ENCODE measurements at places on chromosomes 1 and 21. TPM values are rescaled to one million over a fixed set of nuclear protein-coding genes. Genes with fewer than 3 reads are reported as not detected.

PRPF38B gene
- 16.5 TPM for total RNA-seq

LAMC1 gene
- total RNA-seq = 84.1 TPM

PLPPR4 gene
- 0.11 TPM for total RNA-seq

RAP1GAP gene
- 6.2 TPM for total RNA-seq

ANKRD65 gene
- 1.7 TPM for total RNA-seq

APOBEC4 gene
- total RNA-seq = 0.11 TPM

KCNJ9 gene
- 0.05 TPM for total RNA-seq

CCDC24 gene
- 1.4 TPM for total RNA-seq

NES gene
- total RNA-seq = 164 TPM

CD1B gene
- total RNA-seq = not detected

ARHGAP29 gene
- 26.5 TPM for total RNA-seq

HEYL gene
- 21.2 TPM for total RNA-seq

- DNase-seq = no peak
Observed at GRCh38 chr1:115648717-115649691, 7.2 kb downstream of the VANGL1 start.

- DNase-seq = no peak
Observed at GRCh38 chr1:119884711-119885110, 11.6 kb downstream of the ADAM30 start.

DNA sequence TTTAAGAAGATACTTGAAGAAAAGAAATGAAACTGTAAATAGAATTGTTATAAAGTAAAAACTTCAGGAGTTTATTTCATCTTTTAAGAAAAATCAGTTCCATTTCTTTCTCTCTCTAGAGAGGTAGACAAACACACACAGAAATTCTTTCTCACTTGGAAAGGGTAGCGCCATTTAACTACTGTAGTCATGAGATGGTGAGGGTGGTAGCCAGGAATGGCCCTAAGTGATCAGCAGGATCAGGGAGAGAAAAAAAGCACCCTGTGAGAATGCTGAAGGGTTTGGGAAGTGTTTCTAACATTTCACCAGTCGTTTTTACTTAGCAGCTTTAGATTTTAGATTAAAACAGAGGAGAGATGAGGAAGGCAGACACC lies 205.7 kb upstream of the RUNX1 start:
- DNase-seq = no peak

- DNase-seq = no peak
Observed at GRCh38 chr1:209219791-209220524, 363.6 kb upstream of the CAMK1G start.

DNA sequence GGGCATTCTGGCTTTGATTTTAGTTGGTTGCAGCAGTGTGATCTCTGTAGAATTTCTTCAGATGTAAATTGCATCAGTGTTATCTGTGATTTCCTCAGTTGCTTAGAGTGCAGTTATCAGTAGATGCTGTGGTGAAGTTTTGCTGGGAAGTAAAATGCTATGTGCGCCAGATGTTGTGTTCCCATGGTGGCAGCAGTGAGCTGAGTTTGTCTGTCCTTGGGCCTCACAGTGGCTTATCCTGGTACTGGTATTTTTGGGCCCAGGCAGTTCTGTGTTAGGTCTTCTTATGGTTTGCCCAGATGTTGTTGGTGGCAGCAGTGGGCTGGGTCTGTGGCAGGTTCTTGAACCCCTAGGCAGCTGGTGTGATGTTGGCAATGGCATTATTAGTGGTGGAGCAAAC lies 1242.1 kb downstream of the PLA2G4A start:
- no peak for DNase-seq

GRCh38 chr1:25253911-25254310 lies 6.7 kb upstream of the RSRP1 start:
- no peak for DNase-seq

GRCh38 chr1:158095737-158096335 lies 84.9 kb upstream of the CD1D start:
- no peak for DNase-seq

DNA sequence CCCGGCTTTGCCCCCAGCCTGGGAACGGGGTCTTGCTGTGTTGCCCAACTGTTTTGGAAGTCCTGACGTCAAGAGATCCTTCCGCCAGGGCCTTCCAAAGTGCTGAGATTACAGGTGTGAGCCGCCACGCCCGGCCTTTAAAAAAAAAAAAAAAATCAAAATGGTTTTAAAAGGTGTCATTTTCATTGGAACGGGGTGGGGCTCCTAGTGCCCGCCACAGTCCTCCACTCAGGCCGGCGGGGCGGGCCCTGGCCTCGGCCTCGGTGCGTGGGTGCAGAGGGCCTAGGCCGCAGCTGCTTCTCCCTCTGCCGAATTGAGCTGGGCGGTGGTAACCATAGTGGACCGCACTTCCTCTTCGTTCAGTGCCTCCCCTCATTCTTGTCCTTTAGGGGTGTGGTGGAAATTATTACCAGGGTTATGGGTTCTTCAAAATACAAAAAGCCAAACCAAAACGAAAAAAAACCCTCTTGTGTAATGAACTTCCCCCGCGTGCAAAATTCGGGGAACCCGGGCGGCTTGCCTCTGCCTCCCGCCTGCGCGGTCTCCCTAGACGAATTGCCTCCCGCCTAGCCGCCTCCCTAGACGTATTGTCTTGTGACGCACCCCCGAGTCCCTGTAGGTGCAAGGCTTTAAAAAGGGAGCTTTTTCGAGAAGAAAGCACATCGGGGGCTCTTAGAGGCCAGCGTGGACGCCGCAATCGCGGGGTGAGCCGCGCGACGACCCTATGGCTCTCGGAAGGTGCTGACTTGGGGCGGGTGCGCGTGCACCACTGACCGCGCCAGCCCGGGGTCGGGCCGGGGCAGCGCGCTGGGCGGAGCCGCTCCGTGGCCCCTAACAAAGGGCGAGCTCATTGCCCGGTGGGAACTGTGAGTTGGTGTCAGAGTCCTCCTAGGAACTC lies 10.5 kb upstream of the SPEN start:
- peak; percentile 54 for DNase-seq

DNA sequence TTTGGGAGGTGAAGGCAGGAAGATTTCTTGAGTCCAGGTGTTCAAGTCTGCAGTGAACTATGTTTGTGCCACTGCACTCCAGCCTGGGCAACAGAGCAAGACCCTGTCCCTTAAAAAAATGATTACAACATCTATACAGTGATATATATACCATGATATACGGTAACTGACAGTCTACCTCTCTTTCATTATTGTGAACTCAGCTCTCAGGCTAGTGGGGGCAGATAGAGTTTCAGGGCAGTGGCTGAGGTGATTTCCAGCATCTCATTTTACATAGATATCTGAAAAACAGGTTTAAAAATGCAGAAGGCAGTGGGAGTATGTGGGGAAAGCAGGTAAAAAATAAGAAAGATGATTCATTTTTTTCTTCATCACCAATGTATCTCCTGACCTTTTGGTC lies 8.1 kb upstream of the NTNG1 start:
- no peak for DNase-seq

DNA sequence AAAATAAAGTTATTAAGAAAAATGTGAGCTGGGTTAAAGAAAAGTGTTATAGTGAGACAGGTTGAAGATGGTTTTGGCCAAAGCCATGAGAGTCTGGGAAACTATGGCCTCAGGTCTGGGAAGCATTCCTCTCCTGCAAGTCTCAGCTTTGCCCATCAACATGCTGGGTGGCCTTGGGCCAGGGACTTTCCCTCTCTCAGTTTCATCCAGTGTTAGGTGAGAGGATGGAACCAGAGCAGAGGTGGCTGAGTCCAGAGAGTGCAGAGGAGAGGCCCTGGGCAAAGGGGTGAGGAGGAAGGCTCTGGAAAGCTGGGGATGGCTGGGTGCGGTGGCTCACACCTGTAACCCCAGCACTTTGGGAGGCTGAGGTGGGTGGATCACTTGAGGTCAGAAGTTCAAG lies 10.5 kb downstream of the PADI2 start:
- no peak for DNase-seq

- no peak for DNase-seq
Observed at GRCh38 chr1:201889090-201889968, 631 bp downstream of the SHISA4 start.

DNA sequence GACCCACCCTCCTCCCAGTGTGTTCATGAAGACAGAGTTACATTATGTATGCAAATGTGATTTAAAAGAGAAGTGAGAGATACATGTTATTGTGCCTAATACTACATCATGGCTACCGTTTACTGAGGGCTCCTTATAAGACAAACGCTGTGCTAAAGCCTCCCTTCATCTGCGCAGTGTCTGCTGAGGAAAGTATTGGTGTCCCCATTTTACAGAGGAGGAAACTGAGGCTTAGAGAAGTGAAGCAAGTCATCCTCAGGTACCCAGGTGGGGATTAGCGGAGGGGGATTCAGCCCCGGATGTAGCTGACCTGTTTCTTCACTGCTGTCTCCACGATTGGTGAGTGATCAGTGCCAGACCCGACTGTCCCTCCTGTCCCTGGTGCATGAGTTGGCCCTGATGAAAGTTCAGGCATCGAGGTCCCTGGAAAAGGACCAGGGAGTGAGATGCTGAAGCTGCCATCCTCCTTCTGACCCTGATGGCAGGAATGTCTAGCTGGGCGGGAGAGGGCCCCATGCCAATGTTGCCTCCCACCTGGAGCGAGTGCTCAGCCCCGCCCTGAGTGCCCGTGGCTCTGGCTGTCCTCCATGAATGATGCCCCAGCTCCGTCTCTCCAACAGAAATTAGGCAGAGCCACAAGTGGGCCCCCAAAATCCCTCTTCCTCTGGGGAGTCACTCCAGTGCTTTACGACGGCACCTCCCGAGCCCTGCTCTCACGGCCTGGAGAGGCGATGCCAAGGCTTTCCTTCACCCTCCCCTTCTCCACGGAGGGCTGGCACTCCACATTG lies 204.7 kb downstream of the KAZN start:
- DNase-seq = no peak

DNA sequence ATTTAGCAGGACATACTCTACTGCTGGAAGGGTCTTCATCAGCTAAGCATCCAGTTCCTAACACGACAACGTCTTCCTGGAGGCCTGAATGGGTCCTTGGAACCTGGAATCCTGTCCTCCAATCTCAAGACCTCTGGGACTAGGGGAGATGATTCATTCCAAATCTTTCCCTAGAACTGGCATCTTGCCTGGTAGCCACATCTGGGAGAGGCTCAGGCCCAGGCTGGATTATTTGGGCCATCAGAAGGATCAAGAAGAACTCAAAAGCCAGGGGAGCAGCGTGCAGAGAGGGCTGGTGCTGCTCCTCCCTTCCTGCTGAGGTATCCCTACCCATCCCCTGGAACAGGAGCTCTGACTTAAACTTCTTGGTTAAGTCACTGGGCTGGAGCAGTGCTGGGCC lies 2.8 kb upstream of the PHLDA3 start:
- no peak for DNase-seq

- DNase-seq = no peak
Observed at GRCh38 chr1:40803447-40803846, 19.9 kb downstream of the KCNQ4 start.

DNA sequence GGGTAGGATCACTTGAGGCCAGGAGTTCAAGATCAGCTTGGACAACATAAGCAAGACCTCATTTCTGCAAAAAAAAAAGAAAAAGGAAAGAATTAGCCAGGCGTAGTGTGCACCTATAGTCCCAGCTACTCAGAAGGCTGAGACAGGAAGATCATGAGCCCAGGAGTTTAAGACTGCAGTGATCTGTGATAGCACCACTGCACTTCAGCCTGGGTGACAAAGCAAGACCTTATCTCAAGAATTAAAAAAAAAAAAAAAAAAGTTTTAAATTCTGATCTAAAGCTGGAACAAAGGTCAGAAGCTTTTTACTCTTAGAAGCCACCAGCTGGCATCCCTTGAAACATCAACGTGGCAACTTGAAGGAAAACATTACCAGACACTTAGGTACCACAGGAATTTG lies 45.3 kb downstream of the HENMT1 start:
- no peak for DNase-seq

GRCh38 chr21:34998176-34998575 lies 50.9 kb downstream of the RUNX1 start:
- no peak for DNase-seq

DNA sequence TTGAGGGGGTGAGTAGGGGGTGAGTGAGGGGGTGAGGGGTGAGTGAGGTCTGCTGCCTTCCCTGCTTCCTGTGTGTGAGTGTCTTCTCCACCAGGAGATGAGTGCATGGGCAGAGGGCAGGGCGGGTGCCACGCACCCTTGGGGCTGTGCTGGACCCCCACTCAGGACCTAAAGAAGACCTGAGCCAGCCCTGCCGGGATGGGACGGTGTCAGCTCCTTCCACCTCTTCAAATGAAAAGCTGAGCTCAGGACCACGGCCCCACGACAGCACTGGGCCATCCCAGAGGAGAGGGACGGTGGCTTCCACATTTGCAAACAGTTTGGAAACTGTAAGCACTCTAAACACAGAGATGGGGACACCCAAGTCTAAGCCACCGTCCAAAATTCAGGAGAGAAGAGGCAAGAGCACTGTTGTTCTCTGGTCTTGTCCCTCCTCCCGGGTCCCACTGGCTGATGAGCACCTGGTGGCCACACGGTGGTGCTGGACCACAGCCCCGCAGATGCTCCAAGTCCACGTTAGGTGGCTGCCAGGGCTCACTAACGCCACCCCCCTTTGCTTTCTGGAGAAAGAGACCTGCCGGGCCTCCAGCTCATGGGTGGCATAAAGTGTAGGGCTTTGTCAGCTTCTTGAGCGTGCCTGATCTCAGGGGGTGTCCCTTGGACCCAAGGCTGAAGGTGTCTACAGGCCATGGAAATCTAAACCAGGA lies 32.1 kb downstream of the TMPRSS2 start:
- DNase-seq = no peak

- DNase-seq = no peak
Observed at GRCh38 chr1:234961456-234962339, 166.9 kb downstream of the TOMM20 start.

- DNase-seq = no peak
Observed at GRCh38 chr21:38350684-38351083, 93.9 kb downstream of the KCNJ15 start.

- no peak for DNase-seq
Observed at GRCh38 chr21:40141621-40142020, 274.4 kb downstream of the PCP4 start.

- DNase-seq = no peak
Observed at GRCh38 chr1:207876131-207876530, 34.8 kb downstream of the CD34 start.

GRCh38 chr1:117642963-117643362 lies 37.1 kb downstream of the TENT5C start:
- no peak for DNase-seq

- no peak for DNase-seq
Observed at GRCh38 chr1:243974451-243975292, 76.4 kb upstream of the ZBTB18 start.

Measured in left ventricle myocardium inferior (tissue), 1 donor.